ENCODE measurements at places on chromosomes 1 and 21.
A peak's percentile ranks its signal among the peaks of the same experiment; 100 is the strongest.

DNA sequence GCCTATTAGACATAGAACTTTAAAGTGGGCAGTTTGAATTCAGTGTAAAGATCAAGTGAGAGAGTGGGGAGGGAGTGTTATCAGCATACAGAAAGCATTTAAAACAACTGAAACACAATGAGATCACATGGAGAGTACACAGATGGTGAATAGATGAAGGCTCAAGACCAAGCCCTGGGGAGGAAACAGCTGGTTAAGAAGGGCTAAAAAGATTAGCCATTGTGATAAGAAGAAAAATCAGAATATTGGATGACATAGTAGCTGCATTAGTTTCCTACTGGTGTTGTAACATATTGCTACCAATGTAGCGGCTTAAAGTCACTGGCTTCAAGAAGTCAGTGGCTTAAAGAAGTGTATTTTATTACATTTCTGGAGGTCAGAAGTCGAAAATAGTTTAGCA lies 443.4 kb upstream of the RGS18 start:
- DNase-seq, result no peak

DNA sequence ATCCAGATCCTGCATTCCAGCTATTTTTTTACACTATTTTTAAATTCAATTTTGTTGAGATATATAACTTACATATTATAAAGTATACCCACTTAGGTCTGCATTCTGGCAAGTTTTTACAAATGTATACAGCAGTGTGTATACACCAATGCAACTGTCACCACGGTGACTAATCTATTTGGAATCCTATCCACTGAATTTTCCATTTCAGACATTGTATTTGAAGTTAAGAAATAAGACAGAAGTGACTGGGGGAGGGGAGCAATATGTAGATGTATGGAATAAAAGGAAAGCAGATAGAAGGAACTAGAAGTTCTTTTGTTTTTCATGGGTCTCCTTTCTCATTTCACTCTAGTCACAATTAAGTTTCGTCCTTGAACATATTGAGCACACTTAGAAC lies 431.5 kb upstream of the CHRM3 start:
- DNase-seq, result no peak

DNA sequence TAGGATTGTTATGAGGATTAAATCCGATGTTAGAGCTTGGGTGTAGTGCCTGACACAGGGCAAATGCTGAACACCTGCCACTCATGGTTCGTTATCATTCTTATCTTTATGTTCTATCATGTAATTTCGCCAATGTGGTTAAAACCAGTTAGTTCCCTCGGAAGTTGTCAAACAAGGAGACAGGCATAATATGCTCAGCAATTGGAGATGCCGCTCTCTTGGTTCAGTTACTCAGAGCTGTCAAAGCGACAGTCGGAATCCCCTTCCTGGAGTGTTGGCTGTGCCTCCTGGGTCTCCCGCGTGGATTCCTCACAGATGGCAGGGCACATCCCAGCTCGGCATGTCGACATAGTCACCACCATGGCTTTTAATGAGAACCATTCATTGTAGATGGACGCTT lies 192.2 kb downstream of the ROR1 start:
- no peak for DNase-seq

- DNase-seq, result no peak
Observed at GRCh38 chr1:52925571-52926005, 1.5 kb upstream of the SCP2 start.

DNA sequence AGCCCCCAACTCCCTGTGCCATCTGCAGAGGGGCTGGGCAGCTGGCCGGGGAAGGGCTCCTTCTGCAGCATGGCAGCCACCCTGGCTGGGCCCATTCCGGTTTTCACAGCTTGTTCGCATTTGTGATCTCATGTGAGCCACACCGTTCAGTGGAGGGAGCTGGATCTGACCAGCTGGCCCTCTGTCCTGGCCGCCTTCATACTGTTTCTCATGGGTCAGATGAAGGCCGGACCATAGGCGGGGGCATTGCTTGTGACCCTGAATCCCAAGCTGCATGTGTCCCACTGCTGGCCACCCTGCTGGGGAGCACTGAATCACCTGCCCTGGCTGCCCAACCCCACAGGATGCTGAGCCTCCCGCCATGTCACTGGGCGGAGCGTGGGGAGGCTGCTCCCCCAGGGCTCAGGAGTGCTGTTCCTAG lies 36.4 kb upstream of the PRSS38 start:
- DNase-seq, result no peak

DNA sequence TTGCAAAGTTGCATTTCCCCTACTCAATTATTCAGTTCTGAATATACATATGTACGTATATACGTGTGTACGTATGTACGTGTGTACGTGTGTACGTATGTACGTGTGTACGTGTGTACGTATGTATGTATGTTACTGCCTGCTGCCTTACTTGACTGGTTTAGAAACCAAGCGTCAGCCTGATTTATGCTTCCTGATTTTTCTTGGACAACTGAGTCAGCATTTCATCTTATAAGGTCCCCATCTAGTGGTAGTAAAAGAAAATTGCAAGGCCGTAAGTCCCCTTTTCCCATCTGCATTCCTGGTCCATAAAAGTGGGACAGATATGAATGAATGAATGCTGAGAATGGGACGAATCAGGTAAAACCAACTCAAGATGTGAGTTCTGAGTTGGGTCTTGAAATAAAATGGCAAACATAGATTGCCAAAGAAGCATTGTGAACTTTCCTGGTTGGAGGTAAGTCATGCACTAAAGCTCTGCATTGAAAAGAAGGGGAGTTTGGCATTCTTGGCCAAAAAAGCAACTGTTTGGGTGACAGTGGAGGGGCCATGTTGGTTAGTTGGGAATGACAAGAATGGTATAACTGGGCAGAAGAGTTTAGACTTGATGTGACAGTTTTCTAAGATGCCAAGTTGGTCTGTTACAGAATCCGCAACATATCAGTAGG lies 76.4 kb upstream of the DNAH14 start:
- no peak for DNase-seq

GRCh38 chr1:234918181-234918841 lies 210.3 kb downstream of the TOMM20 start:
- DNase-seq, result no peak

- DNase-seq, result no peak
Observed at GRCh38 chr1:234654002-234654733, 44.2 kb upstream of the IRF2BP2 start.

DNA sequence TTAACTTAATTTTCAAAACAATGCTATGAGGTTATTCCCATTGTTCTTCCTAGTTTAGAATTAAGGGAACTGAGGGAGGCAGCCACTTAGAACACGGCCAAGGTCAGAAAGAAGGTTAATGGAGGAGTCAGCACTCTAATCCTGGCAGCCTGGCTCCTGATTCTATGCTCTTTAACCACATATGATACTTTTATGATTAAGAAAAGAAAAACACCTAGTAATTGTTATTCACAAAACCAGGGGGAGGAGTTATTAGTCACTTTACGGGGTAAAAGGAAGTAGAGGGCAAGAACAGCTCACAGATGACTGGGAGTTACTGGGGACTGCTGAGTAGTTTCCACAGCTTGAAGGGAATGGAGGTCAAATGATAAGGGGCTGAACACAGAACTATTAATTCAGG lies 38.6 kb downstream of the GADD45A start:
- peak; percentile 4 for DNase-seq

DNA sequence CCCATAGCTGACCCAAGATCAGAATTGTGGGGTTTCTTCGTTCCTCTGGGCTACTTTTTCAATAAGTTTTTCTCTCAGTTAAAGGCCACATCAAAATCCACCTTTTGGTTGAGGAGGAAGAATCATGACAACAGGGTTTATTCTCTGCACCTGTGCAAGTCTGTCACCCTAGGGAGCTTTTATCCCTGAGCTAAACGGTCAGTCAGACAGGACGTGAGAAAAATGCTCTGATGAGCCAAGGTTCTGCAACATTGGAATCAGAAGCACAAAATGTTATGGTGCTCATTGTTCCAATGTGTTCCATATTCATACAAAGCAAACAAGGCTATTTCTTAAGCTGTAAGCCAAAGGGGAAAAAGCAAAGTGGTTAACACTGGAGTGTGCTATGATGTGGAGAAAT lies 7.4 kb upstream of the ERICH3 start:
- DNase-seq, result no peak

DNA sequence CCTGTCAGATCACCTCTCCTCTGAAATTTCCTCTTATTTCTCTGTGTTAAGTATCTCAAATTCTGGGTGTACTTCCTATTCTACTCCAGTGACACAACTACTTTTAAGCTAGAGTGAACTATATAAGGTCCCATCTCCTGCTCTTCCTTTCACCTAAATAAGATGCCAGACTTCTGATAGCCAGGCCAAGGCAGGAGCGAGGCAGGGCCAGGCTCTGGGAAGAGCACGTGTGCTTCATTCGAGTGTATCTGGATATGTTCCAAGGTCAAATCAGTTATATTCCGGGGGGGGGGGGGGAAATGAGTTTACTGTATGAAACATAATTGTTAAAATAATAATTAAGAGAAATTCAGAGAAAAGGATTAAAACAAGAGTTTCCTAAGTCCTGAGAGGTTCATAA lies 60.1 kb downstream of the LRRC71 start:
- no peak for DNase-seq

GRCh38 chr1:226497991-226498639 lies 50.4 kb upstream of the STUM start:
- no peak for DNase-seq

DNA sequence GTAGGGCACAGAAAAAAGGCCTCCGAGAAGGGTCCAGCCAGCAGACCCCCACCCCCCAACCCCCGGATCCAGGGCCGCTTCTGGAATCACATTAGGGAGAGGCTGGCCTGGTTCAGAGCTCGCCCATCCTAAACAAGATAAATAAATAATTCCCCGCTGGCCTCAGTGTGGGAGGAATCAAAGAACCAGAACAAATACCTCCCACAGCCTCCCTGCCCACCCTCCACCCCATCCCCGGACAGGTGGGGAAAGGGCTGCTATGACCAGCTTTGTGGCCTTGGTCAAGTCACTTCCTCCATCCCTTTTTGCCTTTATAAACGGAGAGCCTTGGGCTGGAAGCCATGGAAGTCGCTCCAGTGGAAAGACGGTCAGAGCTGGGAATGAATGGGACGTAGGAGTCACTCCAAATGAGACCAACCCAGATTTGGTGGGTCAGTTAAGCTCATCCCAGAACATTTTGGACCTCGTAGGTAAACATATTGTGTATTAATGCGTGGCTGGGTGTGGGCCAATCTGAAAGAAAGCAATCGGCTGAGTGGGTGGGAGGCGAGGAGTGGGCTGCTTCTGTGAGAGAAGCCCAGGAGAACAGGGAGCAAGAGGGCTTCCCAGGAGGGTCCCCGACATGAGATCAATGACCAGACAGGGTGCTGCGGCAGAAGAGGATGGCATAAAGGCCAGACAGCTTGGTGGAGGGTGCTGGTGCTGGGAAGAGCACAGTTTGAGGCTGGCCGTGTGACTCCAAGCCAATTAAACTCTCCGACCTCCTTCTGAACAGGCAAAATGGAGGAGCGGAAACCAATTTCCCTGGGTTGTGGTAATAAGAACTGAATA lies 63.3 kb downstream of the MEF2D start:
- DNase-seq, result no peak

DNA sequence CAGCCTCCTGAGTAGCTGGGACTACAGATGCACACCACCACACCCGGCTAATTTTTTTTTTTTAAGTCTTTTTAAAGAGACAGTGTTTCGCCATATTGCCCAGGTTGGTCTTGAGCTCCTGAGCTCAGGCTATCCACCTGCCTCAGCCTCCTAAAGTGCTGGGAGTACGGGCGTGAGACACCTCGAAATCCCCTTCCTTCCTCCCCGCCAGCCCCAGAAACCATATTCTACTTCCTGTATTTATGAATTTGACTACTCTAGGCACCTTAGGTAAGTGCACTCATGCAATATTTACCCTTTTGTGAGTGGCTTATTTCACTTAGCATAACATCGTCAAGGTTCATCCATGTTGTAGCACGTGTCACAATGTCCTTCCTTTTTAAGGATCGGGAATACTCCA lies 6.9 kb upstream of the LRP8 start:
- no peak for DNase-seq

DNA sequence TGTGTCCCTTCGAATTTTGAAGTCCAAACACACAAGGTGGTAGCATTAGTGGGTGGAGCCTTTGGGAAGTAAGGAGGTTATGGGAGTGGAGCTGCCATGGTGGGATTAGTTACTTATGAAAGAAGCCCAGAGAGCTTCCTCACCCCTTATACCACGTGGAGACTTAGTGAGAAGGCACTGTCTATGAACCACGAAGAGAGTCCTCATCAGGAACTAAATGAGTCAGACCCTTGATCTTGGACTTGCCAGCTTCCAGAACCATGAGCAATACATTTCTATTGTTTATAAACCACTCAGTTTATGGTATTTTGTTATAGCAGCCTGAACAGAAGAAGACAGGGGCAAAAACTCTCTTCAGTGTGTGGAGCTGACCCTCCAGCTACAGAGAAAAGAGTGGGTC lies 259.3 kb upstream of the AJAP1 start:
- DNase-seq, result no peak

- no peak for DNase-seq
Observed at GRCh38 chr1:77594366-77595112, 87.9 kb downstream of the ZZZ3 start.

DNA sequence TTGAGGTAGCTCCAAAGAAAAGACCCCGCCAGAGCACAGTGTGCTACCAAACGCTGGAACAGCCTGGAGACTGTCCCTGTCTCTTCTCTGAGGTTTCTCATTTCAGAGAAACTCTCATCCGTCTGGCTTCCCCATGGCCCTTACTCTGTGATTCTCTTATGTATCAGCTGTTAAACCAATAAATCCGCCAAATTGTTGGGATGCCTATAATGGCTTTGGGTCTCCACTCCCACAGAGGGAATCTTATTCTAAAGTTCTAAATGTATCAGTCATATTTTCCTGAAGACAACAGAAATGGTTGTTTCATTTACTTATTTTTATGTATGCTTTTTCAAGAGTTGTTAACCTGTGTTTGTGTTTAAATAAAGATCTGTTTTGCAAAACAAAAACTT lies 4.0 kb downstream of the ERG start:
- DNase-seq, result no peak

GRCh38 chr1:203300441-203301330 lies 4.6 kb upstream of the BTG2 start:
- DNase-seq, result no peak

- DNase-seq, result no peak
Observed at GRCh38 chr1:49408346-49408745, 615.4 kb downstream of the AGBL4 start.

GRCh38 chr1:68145418-68146126 lies 86.8 kb downstream of the WLS start:
- no peak for DNase-seq

GRCh38 chr1:223815865-223816264 lies 29.9 kb downstream of the TP53BP2 start:
- no peak for DNase-seq
